ENCODE measurements at places on chromosomes 4 and X.

GRCh38 chr4:78616046-78616498 is 64.5 kb downstream of the ANXA3 start:
- DNase-seq = no peak

- DNase-seq = no peak
These were observed 41.5 kb downstream of the TNIP3 start for GRCh38 chr4:121122661-121123060.

- DNase-seq = no peak
These were observed 142.0 kb upstream of the NUDT6 start for GRCh38 chr4:123064390-123064789.

DNA sequence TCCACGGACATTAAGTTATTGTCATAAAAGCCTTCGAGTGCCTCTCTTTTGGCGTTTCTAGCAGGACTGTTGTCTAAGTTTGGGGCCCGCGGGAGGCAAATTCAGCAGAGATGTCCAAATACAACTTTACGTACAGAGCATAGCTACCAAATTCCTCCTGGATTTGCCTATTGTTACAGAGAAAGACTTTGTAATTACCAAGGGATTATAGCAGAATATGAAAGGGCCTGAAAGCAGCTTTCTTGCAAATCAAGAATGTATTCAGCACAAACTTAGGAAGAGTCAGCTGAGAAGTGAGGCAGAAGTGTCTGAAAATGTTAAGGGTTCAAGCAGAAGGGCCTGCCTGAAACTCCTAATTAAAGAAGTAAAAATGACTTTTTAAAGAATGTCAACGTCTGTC is 1053.5 kb upstream of the TENM3 start:
- no peak for DNase-seq

DNA sequence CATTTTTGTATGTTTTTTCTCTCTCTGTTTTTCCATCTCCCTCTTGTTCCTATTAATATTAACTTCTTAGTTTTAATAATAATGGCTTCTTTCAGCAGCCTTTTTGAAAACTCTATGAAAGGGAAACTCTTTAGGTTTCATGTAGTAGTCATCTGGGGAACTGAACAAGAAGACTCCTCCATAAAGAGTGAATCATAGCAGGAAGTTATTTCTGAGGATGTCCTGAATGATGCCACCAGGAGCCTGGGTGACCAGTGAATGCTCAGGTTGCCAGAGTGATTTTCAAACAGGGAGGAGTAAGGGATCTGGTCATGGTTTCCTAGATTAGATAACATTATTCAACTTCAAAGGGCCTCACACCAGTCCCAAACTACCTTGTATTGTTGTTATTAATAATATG is 212.8 kb upstream of the PDE5A start:
- DNase-seq = no peak

- DNase-seq = no peak
These were observed 5.5 kb downstream of the CAMK2D start for GRCh38 chr4:113756005-113756410.

DNA sequence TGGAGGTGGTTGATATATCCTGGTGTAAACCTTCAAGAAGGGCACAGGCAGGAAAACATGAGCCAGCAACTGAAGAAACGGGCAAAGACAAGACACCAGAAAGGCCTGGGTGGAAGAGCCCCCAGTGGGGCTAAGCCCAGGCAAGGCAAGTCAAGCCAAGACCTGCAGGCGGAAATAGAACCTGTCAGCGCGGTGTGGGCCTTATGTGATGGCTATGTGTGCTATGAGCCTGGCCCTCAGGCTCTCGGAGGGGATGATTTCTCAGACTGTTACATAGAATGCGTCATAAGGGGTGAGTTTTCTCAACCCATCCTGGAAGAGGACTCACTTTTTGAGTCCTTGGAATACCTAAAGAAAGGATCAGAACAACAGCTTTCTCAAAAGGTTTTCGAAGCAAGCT is 7.2 kb downstream of the ZFP42 start:
- DNase-seq = no peak

DNA sequence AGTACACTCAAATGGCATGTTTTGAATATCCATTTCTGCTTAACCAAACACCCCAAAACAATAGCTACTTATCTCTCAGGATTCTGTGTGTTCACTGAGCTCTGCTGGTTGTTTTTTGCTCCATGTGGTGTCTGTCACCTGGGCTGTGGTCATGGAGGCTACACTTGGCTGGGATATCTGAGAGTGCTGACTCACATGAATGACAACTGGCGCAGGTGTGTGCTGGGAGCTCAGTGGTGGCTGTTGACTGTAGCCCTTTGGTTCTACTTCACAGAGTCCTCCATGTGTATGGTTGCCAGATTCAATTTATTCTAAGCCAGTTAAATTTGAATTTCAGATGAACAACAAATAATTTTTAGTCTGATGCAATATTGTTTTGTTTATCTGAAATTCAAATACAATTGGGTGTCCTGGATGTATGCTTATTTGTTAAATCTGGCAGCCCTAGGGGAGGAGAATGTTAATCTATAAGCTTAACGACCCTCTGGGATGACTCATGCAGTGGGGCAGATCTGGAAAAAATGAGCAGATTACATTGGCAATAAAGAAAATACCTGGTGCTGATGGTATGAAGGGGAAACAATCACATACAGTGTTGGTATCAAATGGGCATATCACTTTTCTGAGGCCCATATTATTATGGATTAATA is 28.2 kb upstream of the TCEAL4 start:
- DNase-seq = no peak

GRCh38 chr4:150329373-150329772 is 251.1 kb downstream of the DCLK2 start:
- DNase-seq = no peak

- DNase-seq = no peak
These were observed 733.9 kb upstream of the FTHL17 start for GRCh38 chrX:31805781-31806180.

GRCh38 chr4:85774000-85774399 is 299.1 kb downstream of the ARHGAP24 start:
- no peak for DNase-seq

GRCh38 chr4:70239884-70240591 is 2.4 kb upstream of the CSN3 start:
- no peak for DNase-seq

- DNase-seq = no peak
These were observed 4.2 kb downstream of the VSIG4 start for GRCh38 chrX:66035667-66036066.

DNA sequence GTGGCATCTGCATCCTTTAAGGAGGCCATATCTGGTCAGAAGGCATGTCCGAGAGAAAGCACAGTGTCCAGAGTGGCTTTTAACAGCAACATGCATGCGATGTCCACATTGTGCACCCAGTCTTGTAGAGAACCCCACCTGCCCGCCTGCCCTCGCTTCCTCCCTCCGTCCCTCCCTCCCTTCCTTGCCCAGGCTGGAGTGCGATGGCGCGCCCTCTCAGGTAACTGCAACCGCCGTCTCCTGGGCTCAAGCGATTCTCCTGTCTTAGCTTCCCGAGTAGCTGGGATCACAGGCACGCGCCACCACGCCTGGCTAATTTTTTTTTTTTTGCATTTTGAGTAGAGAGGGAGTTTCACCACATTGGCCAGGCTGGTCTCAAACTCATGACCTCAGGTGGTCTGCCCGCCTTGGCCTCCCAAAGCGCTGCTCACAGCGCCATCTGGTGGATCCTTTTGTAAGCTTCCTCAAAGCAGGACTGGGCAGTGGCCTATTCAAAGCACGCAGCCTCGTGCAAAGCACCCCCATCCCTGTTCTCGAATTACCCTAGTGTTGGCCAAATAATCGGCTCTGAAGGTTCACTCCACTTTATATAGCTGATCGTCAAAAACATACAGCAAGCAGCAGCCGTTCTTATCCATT is 15.0 kb downstream of the BRCC3 start:
- no peak for DNase-seq

DNA sequence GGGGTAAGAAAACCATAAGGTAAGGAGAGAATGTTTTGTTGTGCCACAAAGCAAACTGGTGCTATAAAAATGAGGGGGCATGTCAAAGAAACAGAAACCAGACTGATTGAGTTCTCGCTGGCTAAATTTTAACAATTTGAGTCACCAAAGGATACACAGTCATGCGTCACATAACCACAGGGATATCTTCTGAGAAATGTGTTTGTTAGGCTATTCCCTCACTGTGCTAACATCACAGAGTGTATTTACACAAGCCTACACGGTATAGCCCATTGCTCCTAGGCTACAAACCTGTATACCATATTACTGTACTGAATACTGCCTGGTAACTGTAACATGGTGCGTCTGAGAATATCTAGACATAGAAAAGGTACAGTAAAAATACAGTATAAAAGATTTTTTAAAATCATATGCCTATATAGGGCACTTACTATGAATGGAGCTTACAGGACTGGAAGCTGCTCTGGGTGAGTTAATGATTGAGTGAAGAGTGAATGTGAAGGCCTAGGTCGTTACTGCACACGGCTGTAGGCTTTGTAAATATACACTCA is 50.1 kb downstream of the FBXW7 start:
- no peak for DNase-seq

DNA sequence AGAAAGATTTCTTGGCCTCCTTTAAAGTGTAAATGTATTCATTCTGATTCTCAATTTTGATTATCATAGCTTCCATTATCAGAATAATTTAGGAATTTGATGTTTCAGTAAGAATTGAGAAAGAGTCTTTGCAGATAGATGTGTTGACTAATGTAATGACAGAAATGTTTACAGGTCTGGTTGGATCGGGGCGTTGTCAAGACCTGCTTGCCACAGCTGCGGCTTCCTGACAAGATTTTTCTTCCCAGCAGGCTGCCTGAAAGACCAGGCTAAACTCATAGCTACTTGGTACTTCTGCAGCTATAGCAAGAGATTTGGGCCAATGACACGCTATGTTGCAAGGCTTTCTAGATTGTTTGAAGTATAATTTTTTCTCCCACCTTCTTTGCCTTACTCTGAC is 91.5 kb upstream of the ANKRD50 start:
- DNase-seq = no peak

DNA sequence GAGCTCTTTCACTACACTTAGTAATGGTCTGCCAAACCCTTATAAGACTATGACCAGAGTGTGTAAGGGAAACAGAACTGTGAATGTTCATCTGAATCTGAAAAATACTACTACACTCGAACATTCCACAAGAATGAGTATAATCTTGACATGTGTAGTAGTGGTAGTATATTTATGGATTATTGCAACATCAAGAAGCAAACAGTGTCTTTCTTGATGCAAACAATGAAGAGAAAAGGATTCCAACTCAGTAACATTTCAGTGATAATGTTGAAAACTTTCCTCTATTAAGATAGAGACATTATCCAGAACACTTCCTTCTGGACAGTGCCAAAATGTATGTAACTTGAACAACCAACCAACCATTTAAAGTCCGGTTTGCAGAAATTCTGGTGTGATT is 394.7 kb upstream of the CPEB2 start:
- DNase-seq = no peak

- no peak for DNase-seq
These were observed 495.9 kb downstream of the SPRY1 start for GRCh38 chr4:123892368-123892976.

DNA sequence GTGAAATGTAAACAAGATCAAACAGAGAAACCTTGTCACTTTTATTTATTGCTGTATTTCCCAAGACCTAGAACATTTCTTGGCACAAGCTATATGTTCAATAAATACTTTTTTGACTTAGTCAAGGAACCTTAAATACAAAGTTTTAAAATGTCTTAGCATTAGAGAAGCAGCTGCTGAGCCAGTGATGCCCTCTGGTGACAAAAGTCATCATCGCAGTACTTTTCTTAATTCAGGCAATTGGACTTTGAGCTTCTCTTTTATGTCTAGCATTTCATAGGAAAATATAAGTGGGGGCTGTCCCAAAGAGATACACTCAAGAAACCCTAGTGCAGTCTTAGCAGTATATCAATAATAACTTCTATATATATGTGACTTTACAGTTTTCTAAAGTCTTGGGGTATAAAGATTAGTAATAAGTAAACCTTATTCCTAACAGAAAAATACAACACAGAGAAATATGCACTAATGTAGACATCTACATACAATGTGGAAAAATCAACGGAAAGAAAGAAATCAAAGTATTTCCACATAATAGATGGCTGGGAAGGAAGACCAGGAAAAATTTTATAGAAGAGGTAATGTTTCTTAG is 118.4 kb downstream of the DTHD1 start:
- DNase-seq = peak; percentile 28

- no peak for DNase-seq
These were observed 49.2 kb downstream of the VSIG4 start for GRCh38 chrX:65990702-65991101.

- DNase-seq = no peak
These were observed 1.3 kb downstream of the FAM149A start for GRCh38 chr4:186105647-186106321.

- DNase-seq = no peak
These were observed 283.8 kb downstream of the IQCM start for GRCh38 chr4:149531861-149532260.
